ENCODE measurements at places on chromosomes 6 and 20. TPM values are rescaled to one million over a fixed set of nuclear protein-coding genes. Genes with fewer than 3 reads are reported as not detected.

- no peak for DNase-seq
Measured at GRCh38 chr20:44646641-44647274, 4.7 kb downstream of the ADA start.

DNA sequence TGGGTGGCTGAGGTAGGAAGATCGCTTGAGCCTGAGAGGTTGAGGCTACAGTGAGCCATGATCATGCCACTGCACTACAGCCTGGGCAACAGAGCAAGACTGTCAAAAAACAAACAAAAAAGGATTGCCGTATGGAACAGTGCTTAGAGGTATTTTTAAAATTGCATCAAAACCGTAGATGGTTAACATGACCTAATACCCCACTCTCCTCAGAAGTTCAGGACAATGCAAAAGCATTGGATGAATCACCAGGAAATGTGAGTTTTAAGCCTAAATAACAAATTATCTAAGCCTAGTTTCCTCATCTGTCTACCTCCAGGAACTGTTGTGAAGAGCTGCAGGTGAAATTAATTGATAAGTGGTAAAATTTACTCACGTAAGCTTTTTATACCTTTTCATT lies 123.8 kb upstream of the ID4 start:
- DNase-seq: no peak

GRCh38 chr6:123771126-123771525 lies 32.5 kb upstream of the NKAIN2 start:
- no peak for DNase-seq

- no peak for DNase-seq
Measured at GRCh38 chr6:98980819-98981218, 33.1 kb upstream of the FBXL4 start.

GRCh38 chr6:21824431-21825177 lies 231.1 kb downstream of the SOX4 start:
- DNase-seq: no peak

GRCh38 chr6:147015674-147016073 lies 188.5 kb upstream of the STXBP5 start:
- no peak for DNase-seq

DNA sequence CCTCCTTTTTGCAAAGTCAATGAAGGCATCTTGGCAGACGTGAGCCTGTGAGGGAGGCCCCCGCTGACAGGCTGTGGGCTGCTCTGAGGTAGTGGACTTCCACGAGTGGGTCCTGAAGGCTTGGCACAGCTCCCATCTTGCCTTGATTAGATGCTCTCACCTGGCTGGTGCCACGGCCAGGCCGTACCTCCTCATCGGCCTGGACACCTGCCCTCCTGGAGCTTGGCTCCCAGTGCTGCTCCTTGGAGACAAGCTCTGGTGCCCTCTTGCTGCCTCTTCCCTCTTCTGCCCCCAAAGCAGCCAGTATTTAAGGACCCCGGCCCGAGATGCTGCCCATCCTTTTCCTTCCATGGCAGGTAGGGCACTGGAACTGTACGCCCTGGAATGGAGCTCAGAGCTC lies 93.5 kb downstream of the ERMARD start:
- no peak for DNase-seq

ZSCAN16 gene
- 4.0 TPM for polyA plus RNA-seq

C6orf58 gene
- 1.0 TPM for polyA plus RNA-seq

CCHCR1 gene
- 14.5 TPM for polyA plus RNA-seq

PRSS16 gene
- polyA plus RNA-seq: not detected

DNA sequence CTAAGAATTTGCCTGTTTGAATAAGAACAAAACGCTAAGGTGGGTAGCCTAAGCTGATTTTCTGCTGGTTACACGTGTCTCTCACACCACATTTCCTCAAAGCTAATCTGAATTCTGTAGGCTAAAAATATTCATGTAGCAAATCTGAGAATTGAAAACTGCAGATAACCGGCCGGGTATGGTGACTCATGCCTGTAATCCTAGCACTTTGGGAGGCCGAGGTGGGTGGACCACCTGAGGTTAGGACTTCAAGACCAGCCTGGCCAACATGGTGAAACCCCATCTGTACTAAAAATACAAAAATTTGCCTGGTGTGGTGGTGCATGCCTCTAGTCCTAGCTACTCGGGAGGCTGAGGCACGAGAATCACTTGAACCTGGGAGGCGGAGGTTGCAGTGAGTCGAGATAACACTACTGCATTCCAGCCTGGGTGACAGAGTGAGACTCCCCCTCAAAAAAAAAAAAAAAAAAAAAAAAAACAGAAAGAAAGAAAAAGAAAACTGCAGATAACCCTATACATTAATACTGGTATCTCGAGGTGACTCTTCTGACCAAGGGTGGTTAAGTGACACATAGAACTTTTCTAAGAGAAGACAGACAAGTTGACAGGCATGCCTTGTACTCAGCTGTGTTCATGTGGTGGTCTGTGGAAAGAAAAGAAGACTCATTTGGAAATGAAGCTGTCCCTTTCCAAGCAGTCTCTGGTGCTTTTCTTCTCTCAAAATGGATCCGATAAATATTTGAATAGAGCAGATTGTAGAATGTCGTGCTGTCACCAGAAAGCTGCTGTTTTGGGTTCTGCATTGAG lies 24.7 kb upstream of the ASXL1 start:
- DNase-seq: no peak

DNA sequence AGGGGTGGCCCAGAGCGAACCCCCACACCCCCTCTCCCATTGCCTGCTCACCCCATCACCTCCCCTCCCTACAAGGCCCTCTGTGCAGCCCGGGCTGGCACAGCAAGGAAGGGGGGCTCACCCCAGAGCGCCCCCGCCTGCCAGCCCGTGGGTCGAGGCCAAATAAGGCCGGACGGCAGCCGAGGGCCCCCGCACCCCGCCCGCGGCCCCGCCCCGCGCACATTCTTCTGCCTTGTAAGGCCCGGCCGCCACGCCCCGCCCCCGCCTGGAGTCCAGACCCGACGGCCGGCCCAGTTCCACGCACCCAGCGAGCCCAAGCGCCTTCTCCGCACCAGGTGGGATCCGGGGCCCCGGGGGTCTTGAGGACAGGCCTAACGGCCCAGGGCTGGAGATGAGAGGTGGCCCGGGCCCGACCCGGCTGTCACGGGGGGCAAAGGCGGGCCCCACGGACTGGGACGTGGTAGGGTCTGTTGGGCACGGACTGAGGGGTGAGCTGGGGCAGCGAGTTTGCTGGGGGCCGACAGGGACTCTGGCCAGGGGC lies at the start of gene MYL9:
MYL9 (plus strand) TSS at position 293 of the 541 bp plus-strand sequence. CDS start 3,366 bp downstream, outside the sequence.
- peak; percentile 66 for DNase-seq

DNA sequence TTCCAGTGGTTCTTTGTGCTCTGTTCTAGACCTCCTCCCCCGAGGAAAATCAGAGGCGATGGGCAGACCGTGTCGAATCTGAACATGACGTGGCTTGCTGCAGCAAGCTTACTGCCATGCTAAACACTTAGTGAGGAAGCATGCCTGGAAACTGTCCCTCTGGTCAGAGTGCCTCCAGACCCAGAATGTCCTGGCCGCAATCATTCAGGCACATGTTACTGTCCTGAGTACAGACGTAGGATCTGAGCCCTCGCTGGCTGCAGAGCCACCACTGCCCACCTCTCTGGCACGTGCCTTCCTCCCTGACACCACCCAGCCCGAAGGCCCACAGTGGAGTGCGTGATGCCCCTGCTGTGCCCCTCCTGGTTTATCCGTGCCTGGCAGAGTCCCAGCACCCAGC lies 163.6 kb downstream of the SYNDIG1 start:
- no peak for DNase-seq

DNA sequence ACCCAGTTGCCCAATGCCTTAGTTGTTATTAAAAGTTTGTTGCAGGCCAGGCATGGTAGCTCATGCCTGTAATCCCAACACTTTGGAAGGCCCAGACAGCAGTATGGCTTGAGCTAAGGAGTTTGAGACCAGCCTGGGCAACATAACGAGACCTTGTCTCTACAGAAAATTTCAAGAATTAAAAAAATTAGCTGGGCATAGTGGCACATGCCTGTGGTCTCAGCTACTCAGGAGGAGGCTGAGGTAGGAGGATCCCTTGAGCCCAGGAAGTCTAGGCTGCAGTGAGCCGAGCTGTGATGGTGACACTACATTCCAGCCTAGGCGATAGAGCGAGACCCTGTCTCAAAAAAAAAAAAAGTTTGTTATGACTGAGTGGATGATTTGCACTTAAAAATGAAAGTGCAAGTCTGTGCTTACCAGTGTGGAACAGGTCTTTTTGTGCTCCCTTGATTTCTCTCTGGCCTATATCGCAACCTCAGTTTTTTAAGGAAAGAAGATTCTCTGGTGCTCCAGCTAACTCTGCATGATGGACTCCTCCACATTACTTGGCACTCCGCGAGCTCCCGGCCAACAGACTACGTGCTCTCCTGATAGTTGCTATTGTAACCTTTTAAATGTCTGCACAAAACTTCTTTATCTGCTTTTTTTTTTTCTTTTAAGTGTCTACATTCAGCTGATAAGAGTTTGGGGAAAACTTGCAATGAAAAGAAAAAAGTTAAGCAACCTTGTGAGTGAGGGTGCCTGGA lies 22.1 kb downstream of the ZKSCAN3 start:
- no peak for DNase-seq

- DNase-seq: no peak
Measured at GRCh38 chr6:20325641-20326421, 75.8 kb upstream of the E2F3 start.

- DNase-seq: peak; percentile 11
Measured at GRCh38 chr6:34697544-34697836, 923 bp upstream of the ILRUN start.

- DNase-seq: peak; percentile 43
Measured at GRCh38 chr6:117483004-117483644, 650 bp downstream of the DCBLD1 start.

DNA sequence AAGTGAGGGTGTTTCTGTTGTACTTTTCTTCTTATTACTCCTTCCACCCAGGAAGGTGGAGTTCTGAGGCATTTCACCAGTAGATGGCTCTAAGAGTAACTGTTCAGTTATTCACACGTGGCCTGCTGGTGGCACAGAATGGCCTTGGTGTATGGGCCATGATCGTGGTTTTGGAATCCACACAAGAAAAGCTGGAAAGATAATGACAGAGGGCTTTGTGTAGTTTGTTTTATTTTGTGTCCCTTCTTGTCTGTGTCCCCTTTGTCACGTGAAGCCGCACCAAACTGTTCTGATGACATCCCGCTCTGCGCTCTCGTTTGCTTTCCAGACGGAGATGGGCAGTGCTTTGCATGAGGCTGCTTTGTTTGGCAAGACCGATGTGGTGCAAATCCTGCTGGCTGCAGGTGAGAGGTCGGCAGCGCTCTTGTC lies 93.4 kb downstream of the ANKS1A start:
- DNase-seq: no peak

GRCh38 chr6:71678091-71678490 lies 208.3 kb upstream of the RIMS1 start:
- DNase-seq: no peak

NKX2-4 gene
- not detected for polyA plus RNA-seq

DNA sequence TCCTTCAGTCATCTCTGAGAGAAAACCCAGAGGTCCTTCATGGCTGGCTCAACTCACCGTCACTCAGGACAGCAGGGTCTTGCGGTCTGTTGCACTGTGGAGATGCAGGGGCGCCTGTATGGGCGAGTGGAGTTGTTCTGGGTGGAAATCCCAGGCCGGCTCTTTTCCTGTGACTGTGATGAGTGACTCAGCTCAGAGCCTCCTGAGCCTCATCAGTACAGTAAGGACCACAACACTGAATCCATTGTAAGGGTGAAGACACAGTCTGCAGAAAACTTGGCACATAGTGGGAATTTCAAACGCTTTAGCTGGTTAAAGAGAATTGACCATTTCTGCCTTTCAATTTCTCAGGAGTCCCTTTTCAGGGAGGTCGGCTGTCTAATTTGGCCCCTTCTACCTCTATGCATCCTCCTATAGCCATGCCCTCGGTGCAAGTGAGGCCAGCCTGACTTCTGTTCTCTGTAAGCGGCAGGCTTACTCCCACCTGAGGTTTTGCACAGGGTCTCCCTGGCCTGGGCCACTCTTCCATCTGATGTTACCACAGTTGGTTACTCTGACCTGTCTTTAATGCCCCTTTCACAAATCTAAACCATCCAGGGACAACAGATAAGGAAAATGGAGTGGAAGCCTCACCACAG lies 35.5 kb upstream of the TBXT start:
- DNase-seq: no peak

Measured in hindlimb muscle (tissue), 1 donor.